ENCODE measurements at places on chromosomes 3 and 15.

DNA sequence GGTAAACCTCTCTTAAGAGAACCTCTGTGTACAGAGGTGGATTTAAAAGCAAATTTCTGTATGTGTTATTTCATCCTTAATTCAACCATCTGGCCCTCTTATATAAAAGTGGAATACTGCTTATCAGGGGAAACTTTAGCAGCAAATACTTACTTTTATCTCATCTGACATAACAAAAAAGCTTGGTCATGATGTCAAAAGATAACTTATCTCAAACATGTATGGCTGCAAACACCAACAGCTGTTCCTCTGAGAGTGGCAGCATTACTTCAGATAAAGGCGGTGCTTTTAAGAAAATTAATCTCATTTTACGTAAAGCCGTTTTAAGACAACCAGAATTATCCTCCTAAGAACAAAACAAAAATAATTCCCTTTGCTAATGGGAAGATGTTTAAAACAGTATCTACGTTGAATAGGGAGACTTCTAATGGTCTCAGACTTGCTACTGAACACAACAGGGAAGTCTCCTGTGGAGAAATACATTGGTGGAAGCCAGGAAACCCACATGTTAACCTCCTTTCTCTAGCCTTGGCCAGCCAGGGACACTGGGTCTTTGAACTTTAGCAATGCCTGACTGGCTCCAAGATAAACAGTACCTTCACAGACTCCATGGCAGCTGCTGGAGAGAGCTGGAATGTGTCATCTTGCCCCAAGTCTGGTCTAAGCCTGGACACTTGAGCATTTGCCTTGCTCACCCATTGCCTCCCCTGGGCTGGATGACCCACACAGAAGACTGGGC, 18.1 kb downstream of the ARRDC4 start:
- no peak for DNase-seq

GRCh38 chr15:68379759-68380290, 52.1 kb downstream of the ITGA11 start:
- no peak for DNase-seq

GRCh38 chr3:48436477-48436787, 3.5 kb downstream of the CCDC51 start:
- DNase-seq = no peak

- no peak for DNase-seq
Observed at GRCh38 chr3:130662501-130662996, 84.1 kb downstream of the PIK3R4 start.

DNA sequence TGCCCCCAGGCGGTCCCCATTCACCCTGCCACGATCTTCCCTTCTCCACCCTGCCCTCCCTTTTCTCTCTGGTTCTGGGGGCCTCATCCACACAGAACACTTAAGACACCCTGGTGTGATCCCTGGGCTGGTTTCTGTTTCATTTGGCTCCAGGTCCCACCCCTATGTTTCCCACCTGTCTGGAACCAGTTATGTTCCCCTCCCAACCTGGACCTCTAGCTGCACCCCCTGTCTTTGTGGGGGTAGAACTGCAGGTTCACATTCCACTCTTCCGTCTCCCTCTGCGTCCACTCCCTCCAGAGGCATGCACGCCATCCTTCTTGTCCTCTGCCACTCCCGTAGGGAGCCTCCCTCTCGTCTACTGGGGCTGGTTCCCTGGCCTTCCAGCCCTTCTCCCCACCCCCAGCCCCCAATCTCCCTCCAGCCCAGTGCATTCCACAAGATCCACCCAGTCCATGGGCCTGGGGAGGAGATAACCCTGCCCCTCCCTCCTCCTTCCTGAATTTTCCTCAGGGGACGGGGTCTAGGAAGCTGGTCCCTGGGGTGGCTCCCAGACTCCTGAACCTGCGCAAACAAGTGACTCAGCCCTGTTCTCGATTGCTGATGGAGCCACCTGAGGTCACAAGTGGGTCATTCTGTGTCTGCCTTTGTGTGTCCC, 73.8 kb downstream of the ABTB1 start:
- DNase-seq = no peak

DNA sequence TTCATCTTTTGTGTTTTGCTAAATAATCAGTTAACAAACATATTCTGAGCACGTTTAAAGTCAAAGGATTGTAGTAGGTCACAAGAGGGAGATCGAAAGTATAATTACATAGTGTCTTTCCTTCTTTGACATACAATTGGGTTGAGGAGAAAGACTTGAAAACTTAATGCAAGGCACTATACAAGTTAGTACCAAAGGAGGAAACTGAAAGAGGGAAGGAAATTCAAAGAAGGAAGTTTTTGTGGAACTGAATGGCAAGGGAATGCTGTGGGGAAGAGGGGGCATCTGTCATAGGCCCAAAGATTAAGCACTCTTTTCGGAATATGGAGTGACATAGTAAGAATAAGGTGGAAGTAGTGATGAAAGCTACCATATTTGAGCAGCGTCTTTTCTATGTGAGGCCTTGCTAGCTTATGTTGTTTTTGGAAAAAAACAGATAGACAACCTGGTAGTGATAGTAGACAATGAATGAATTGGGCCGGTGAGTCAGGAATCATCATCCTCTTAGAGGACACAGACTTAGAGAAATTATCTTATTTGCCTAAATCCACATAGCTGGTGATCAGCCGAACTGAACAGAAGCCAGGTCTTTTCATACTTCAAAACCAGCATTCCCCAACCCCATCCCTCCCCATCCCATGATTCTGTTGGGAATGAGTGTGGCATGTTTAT, 10.2 kb downstream of the MBNL1 start:
- no peak for DNase-seq

GRCh38 chr15:86735247-86736040, 655.8 kb downstream of the AGBL1 start:
- no peak for DNase-seq

DNA sequence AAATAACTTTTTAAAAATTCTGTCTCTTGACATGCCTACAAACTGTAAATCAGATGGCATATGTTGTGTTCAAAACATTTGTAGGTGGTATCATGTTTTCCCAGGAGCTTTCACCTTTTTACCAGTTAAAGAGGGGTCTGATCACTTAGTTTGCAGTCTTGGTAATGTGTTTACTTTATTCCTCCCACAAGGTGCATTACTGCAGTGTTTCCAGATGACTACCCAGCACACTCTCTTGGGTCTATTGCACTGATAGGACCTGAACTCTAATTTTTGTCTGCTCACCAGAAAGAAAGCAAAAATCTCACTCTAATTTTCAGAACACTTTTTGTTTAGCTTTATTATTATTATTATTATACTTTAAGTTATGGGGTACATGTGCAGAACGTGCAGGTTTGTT, 734.1 kb downstream of the GBE1 start:
- no peak for DNase-seq

DNA sequence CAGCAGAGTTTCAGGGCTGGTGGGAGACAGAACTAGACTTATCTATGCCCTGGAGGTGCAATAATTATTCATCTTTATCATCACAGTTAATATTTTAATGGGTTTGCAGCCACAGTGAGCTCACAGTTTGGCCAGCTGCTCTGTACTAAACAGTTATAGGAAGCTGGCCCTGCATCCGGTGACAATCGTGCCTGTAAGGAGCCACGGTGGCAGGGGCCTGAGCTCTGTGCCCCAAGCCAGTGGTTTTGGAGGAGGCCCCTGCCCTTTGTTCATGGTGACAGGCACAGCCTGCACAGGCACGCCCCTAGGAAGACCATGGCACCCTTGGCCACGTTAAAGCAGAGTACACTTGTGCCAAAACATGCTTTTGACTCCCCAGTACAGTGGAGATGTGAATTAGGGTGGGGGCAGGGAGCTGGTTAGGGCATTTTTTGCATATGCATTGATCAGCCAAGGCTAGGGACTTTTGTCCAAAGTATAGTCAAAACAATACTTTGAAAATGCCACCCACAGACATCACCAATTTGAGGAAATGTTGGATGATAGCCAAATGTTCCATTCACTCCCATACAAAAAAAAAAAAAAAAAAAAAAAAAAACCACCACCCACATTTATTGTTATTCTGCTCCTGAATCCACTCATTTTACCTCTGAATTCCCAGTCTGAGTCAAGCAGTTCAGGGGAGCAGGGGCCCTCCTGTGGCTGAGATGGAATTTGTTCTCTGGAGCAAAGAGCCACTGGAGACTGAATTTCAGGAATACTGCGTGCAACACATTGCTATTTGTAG, 3.4 kb upstream of the RFTN1 start:
- DNase-seq = no peak

DNA sequence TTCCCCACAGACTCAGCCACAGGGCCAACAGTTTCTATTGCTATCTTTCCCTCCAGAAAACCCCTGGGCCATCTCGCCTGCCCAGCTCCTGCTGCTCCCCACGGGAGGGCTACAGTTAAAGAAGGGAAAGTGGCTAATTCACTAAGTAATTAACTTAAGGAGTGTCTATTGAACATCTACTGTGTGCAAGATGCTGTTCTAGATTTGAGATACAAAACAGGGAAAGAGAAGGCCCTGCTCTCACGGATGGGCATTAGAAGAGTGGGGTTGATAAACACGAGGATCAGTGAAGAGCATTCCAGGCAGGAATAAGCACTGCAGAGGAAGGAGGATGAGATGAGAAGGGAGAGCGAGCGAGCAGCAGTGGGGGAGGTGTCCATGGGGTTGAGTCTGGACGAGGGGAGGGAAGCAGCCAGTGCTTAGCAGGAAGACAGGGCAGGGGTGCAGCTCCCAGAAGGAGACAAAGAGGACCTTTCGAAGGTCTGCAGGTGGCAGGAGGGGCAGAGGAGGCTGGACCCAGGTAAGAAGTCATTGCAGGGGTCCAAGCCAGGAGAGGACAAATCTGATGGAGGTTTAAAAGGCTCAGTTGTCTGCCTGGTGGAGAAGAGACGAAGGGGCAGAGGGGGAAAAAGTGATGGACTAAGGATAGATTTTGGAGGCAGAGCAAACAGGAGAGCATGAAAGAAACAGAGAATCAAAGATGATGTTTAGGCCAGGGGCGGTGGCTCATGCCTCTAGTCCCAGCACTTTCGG, 64.7 kb downstream of the KLF15 start:
- no peak for DNase-seq

- DNase-seq = no peak
Observed at GRCh38 chr3:144409319-144409718, 437.7 kb downstream of the DIPK2A start.

GRCh38 chr3:50587806-50588758, 18.8 kb downstream of the HEMK1 start:
- DNase-seq = no peak

GRCh38 chr3:89562373-89562772, 455.0 kb downstream of the EPHA3 start:
- DNase-seq = no peak

- peak; percentile 6 for DNase-seq
Observed at GRCh38 chr3:112894258-112894657, 47.6 kb upstream of the CD200R1L start.

GRCh38 chr3:34073111-34073510, 274.7 kb downstream of the PDCD6IP start:
- no peak for DNase-seq

DNA sequence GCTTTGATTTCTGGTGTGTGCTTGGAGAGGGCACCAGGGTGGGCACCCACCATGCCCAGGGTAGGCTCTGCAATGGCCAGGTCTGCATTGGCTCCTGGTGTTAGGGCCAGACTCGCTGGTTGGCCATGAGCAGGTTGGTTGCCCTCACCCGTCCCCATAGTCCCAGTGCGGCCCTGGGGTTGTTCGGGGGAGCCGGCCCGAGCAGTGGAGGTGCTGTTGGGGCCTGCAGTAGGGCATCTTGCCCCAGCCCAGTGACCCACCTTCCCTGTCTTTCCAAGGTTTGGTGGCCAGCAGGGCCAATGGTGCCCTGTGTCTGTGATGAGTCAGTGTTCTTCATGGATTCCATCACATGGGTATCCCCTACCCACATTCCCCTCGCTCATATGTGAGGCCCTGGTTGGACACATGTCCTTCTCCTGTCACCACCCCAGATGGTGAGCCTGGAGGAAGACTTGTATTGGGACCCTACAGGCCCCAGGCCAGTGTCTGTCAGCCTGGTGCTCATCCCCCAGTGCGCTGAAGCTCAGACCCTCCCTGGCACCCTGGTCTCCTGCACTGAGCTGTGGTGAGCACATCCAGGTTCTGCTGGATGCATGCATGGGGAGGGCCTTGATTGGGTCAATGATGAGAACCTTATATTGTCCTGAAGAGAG, 190.1 kb downstream of the UBE3A start:
- DNase-seq = no peak

- no peak for DNase-seq
Observed at GRCh38 chr3:151330899-151331298, 1.6 kb upstream of the P2RY13 start.

DNA sequence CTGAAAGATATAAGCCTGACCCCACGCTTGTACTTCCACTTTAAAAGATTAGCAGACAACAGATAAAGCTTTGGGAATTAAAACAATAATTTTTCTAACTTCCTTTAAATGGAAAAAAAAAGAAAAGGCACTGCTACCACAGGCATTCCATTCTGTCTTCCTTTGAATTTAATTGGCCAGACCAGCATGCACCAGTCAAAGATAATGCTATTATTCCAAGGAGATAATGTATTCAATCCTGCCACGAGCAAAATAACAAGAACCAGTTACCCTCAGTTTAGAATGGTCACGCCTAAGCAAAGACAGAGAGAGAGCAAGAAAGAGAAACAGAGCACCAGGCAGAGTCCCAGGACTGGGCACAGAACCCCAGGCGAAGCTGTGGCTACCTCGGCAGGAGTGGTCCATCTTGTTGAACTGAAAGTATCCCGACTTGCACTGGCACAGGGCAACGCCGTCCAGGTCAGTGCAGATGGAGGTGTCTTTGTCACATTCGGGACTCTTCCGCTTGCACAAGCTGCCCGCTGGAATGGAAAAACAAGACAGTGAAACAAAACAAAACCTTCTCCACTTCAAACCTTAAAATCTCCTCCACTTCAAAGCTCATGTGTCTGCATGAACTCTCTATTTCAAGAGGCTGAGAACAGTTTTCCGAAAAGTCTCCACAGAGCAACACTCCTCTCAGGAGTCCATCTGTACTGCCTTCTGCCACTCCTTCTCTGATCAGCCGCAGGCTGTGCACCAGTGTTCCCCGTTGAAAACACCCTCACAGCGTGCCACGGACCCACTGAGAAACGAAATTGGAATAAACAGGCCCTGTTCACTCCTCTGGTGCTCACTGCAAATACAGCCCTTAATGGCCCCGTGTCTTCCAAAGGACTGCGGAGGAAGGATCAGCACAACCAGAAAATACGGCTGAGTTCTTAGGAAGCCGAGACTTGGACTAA, 58.2 kb downstream of the HEG1 start:
- no peak for DNase-seq

- DNase-seq = no peak
Observed at GRCh38 chr3:183587336-183587735, 31.8 kb upstream of the KLHL6 start.

Data from epithelial cell of proximal tubule (primary cell).